ENCODE measurements at places on chromosomes 7 and 10.
A peak's percentile ranks its signal among the peaks of the same experiment; 100 is the strongest.

DNA sequence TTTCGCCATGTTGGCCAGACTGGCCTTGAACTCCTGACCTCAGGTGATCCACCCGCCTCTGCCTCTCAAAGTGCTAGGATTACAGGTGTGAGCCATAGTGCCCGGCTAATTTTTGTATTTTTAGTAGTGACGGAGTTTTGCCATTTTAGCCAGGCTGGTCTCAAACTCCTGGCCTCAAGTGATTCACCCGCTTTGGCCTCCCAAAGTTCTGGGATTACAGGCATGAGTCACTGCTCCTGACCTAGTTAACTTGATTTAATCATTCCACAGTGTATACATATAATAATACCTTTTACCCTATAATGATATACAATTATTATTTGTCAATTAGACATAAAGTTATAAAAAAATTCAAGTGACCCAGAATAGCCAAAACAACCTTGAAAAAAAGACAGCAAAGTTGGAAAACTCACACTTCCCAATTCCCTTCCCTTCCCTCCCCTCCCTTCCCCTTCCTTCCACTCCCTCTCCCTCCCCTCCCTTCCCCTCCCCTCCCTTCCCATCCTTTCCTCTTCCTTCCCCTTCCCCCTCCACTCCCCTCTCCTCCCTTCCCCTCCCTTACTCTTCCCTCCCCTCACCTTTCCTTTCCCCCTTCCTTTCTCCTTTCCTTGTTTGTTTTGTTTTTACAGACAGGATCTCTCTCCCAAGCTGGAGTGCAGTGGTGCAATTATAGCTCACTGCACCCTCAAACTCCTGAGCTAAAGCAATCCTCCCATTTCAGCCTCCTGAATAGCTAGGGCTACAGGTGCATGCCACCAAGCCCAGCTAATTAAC lies 14.8 kb upstream of the ZMIZ2 start:
- DNase-seq, result no peak

- no peak for DNase-seq
Measured at GRCh38 chr10:118844731-118845521, 90.2 kb upstream of the CACUL1 start.

GRCh38 chr10:44857363-44858016 lies 53.6 kb upstream of the TMEM72 start:
- peak; percentile 17 for DNase-seq

GRCh38 chr10:93775356-93775755 lies 17.6 kb downstream of the LGI1 start:
- no peak for DNase-seq

DNA sequence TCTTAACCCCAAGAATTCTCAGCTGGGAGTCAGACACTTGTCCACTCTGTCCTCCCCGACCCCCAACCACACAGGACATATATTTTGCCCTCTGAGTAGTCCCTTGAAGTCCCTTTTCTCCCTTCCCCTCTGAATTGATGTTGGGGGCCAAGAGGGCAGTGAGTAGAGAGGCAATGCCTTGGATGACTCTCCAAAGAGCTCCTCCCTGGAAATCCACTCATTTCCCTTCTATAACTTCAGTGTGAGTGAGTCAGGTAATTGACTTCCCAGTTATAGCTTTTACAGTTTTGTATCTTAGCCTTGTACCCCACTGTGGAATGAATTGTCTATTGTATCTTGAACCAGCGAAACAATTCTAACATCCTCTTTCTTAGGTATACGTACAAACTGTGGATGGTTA lies 9.2 kb upstream of the ODAD2 start:
- DNase-seq, result no peak

- no peak for DNase-seq
Measured at GRCh38 chr10:119344381-119344780, 137.0 kb downstream of the GRK5 start.

GRCh38 chr7:12757443-12757842 lies 70.0 kb downstream of the ARL4A start:
- DNase-seq, result no peak

- DNase-seq, result no peak
Measured at GRCh38 chr7:39525926-39526325, 40.3 kb upstream of the YAE1 start.

- no peak for DNase-seq
Measured at GRCh38 chr7:135194494-135195095, 16.7 kb downstream of the WDR91 start.

All from T-helper 1 cell (primary cell).